ENCODE measurements at places on chromosomes 7 and 10. TPM values are rescaled to one million over a fixed set of nuclear protein-coding genes. Genes with fewer than 3 reads are reported as not detected.

DNA sequence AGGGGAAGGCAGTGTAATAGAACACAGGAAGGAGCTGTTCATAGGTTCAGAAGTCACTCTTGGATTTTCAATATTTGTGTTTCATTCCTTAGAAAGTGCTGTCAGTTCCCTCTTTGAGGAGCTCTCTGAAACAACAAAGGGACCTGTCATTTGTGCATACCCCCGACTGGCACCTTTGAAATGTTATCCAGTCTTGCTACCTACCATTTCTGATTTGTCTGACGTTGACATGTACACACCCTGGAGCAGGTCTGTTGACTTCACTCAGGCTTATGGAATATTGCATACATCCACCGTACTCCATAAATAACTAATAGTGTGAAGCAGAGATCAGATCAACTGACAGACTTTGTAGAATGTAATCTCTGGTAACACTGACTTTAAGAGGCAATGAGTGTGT is 189.8 kb downstream of the DPP6 start:
- no peak for DNase-seq

- no peak for DNase-seq
Measured at GRCh38 chr10:132369636-132370185, 27.3 kb upstream of the PWWP2B start.

GRCh38 chr7:1743481-1744230 is 73.6 kb downstream of the ELFN1 start:
- no peak for DNase-seq

GRCh38 chr10:117005026-117005526 is at the start of gene SHTN1:
Gene SHTN1 (minus strand): TSS chr10:117005187. CDS start chr10:117005079, 108 bp downstream.
- DNase-seq, result peak; percentile 58

Gene MTURN
- total RNA-seq, result 3.7 TPM

DNA sequence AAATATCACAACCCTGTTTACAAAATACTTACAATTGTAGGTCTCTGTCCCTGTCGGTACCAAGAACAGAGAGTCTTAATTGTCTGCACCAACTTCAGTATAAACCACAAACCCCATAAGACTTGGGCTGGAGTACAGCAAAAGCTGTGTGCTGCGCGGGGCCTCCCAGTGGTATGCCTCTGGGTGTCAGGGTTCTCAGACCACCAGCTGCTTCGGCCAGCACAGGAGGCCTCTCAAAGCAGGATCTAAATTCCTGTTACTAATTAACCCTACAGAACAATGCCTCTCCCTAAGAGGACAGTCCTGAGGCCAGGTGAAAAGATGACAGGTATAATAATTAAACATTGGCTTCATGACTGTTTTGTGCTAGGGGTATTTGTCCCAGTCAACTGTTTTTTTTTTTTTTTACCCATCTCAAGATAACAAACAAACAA is 957 bp upstream of the SVIL start:
- DNase-seq, result no peak

- DNase-seq, result peak; percentile 74
Measured at GRCh38 chr10:43202224-43202656, 64.0 kb downstream of the CSGALNACT2 start.

Gene CALML5
- total RNA-seq, result not detected

DNA sequence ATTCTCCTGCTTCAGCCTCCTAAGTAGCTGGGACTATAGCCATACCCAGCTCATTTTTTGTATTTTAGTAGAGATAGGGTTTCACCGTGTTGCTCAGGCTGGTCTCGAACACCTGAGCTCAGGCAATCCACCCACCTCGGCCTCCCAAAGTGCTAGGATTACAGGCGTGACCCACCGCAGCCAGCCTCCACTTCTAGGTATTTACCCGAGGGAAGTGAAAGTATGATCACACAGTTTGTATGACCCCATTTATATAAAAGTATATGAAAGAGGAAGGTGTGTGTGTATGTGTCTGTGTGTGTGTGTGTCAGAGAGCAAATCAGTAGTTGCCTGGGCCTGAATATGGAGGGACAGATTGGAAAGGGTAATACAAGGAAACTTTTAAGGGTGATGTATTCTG is 2.0 kb upstream of the PURB start:
- DNase-seq, result peak; percentile 28

GRCh38 chr7:4068286-4068685 is 613.8 kb upstream of the FOXK1 start:
- no peak for DNase-seq

DNA sequence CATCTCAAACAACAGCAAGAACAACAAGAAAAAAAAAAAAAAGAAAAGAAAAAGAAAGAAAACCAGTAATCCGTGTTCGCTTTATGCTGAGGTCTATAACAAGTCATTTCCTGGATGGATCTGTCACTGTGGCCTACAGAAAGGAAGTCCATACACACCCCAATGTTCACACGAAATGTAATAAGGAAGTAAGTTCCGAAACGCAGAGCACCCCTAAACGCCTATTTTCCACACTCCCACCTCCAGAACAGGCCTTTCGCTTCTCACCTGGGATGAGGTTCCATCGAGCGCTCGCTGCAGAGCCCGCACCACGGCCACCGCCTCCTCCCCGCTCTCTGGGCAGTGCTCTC is 735 bp downstream of the ZNF394 start:
- DNase-seq, result no peak

DNA sequence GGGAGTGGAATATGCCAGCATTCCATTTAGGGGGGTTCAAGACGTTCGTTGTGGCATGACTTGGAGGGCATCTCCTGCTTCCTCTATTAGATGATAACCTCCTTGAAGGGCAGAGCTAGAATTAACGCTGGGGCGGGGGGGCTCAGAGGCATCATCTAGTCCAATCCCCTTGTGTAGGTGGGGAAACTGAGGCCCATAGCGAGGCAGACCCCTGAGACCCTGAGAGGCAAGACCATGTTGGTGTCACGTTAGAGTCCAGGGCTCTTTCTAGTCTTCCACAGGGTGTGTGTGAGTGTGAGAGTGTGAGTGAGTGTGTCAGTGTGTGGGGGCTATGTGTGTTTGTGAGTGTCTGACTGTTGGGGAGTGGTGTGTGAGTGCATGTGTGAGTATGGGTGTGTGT is 29.3 kb upstream of the NUB1 start:
- no peak for DNase-seq

GRCh38 chr7:142248166-142249160 is 9.4 kb downstream of the PRSS58 start:
- DNase-seq, result no peak

Gene TPST1
- 0.94 TPM for total RNA-seq

- no peak for DNase-seq
Measured at GRCh38 chr10:121112136-121112535, 261.0 kb downstream of the WDR11 start.

DNA sequence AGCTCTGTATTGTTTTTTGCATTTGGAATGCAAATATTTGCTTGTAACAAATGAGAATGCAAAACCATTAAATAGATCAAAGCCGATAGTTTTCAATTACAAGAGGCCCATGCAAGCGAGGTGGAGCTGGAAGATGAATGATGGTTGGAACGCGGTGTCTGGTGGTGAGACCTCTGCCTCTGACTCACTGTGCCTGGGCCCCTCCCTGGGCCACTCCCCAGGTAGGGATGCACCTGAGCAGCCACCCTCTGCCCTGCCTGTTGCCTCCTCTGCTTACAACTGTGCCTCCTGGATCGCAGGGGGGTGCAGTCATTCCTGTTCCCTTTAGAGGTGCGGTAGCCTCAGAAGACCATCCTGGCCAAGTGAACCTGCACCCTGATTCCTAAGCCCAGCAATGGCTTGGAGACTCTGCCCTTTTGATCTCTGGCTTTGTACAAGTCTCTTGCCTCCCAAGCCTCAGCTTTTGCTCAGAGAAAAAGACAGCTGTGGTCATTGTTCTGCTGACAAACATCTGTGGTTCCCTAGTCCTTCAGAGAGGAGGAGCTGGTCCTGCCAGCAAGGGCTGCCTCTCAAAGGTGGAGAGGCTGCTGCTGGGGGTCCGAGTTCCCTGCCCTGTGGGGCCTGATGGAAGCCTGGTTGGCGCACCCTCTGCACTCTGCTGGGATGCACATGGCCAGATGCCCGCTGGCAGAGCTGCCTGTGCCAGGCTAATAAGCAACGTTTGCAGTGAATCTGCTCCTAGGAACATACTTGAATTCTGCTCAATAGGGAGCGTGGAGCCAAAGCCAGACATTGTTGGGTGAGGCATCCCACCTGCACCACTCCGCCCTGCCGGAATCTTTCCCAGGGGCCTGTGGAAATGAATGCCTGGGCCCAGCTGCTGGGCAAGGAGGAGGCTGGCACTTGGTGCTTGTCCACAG is 126.3 kb upstream of the TCERG1L start:
- DNase-seq, result no peak

GRCh38 chr7:134431815-134432214 is 27.1 kb downstream of the AKR1B1 start:
- DNase-seq, result no peak

- no peak for DNase-seq
Measured at GRCh38 chr7:151251328-151251688, 2.8 kb upstream of the SMARCD3 start.

Gene LIPN
- total RNA-seq, result not detected

GRCh38 chr10:86931872-86932271 is 25.5 kb downstream of the MMRN2 start:
- DNase-seq, result no peak

- no peak for DNase-seq
Measured at GRCh38 chr7:114645451-114645850, 230.8 kb downstream of the FOXP2 start.

DNA sequence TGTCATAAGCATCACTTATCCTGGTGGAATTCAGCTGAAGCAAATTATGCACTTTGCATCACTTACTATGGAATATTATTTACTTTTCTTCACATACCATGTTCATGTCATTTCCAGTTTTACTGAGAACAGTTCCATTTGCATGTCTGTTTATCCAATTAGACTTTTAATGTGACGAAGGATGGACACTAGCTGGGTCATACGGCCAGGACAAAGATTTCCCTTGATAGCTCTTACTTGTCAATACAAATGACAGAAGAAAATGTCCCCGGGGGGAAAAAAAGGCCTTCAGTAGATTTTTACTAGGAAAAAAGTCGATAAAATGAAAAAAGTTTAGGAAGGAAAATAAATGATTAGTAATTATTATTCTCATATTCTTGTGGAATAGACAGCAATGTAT is 106.6 kb downstream of the RAPGEF5 start:
- no peak for DNase-seq
